Upper lobe of right lung (tissue), 1 donor: ENCODE measurements at places on chromosomes 6 and 20. TPM values are rescaled to one million over a fixed set of nuclear protein-coding genes. Genes with fewer than 3 reads are reported as not detected.

GRCh38 chr20:9280666-9281065 is 211.8 kb downstream of the PLCB4 start:
- H3K4me1 ChIP-seq, result no peaks in the 10 kb centered on the region
- peak overlapping the region; percentile 3 for H3K27ac ChIP-seq
- H3K4me3 ChIP-seq, result no peak overlapping the region

Gene KCNQ5
- total RNA-seq, result 1.3 TPM

- peaks cover 13% of the 10 kb centered on the region for H3K4me1 ChIP-seq
- H3K4me3 ChIP-seq, result peak overlapping the region; percentile 46
- no peaks in the 10 kb centered on the region for H3K36me3 ChIP-seq
Observed at GRCh38 chr6:106360989-106361430, 493 bp downstream of the CRYBG1 start.

DNA sequence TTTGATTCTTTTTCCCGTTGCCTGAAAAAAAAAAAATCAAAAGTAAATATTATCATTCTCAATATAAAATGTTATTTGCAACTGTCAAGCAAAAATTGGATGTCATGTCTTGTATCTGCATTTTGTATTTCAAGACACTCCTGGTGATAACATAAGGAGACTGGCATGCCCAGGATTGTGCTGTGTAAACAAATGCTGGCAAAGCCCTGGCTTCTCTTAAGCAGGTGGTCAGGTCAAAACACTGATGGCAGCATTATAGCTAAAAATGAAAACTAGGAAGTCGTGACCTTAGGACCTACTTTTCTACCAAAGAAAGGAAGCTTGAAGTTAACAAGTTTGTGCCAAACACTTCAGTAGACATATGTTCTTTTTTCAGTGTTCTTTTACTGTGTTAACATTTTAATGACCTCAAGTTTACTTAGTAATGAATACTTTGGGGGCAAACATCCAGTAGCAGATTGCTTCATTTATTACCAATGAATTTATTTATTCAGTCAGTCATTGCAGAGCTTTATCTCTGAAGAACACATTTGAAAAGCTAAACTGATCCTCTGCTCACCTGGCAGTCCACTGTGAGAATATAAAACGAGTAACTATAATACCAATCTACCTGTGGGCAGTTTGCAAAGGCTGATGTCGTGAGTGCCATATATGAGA is 243.1 kb upstream of the FLRT3 start:
- no peaks in the 10 kb centered on the region for H3K27me3 ChIP-seq
- H3K36me3 ChIP-seq, result no peaks in the 10 kb centered on the region
- no peak for DNase-seq
- no peaks in the 10 kb centered on the region for H3K4me1 ChIP-seq
- H3K4me3 ChIP-seq, result no peak overlapping the region

Gene GMPR
- 17.6 TPM for total RNA-seq

- DNase-seq, result no peak
- no peaks in the 10 kb centered on the region for H3K36me3 ChIP-seq
- no peaks in the 10 kb centered on the region for H3K27me3 ChIP-seq
- no peak overlapping the region for H3K27ac ChIP-seq
- H3K4me1 ChIP-seq, result peaks cover 8% of the 10 kb centered on the region
Observed at GRCh38 chr20:1190847-1191246, 6.1 kb upstream of the TMEM74B start.

DNA sequence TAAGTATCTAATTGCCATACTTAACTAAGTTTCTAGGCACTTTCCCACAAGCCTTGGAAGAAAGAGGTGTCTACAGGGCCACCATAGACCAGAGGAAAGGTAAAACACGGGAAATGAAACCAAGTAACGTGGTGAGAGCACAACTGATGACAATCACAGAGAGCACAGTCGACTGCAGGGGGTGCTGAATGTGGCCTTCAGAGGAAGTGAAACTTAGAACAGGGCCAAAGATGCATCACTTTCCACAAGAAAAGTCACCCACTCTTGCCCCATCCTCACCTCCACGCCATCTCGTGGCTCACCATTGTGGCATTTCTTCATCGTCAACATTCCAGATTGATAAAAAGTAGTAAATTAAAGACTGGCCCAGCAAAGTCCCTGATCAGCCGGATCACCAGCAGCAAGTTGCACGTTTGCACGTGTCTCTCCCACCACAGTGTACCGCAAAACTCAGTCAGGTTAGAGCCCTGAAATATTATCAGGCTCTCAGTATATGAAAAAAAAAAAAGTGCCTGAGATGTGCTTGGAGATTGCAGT is 31.4 kb downstream of the HIVEP2 start:
- H3K4me1 ChIP-seq, result no peaks in the 10 kb centered on the region
- no peak overlapping the region for H3K27ac ChIP-seq
- no peaks in the 10 kb centered on the region for H3K36me3 ChIP-seq
- no peak overlapping the region for H3K4me3 ChIP-seq
- peak; percentile 57 for DNase-seq

Gene SLC13A3
- total RNA-seq, result 1.6 TPM

DNA sequence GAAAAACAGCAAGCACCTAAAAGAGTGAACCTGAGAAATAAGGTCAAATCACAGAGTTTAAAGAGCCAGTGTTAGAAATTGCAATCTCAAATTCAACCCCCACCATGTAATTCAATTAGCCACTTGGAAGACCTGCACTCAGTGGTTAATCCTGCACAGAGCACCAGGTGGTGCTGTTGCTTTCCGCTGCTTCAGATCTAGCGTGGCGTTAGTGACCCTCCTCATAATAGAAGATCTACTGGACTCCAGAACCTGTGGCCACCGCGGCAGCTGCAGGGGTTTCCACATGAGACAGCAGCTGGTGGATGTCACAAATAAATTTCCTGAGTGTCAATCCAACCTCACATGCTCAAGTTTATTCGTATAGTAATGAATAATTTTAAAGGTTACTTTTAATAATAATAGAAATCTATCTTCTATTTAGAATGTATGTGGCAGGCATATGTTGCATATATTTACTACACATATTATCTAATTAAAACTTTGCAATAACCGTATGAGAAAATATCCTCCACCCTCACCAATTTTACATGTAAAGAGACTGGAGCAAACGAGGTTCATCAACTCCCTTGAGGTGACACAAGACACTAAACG is 84.4 kb downstream of the SYNE1 start:
- H3K27ac ChIP-seq, result no peak overlapping the region
- H3K27me3 ChIP-seq, result no peaks in the 10 kb centered on the region
- H3K4me1 ChIP-seq, result no peaks in the 10 kb centered on the region
- no peaks in the 10 kb centered on the region for H3K36me3 ChIP-seq
- DNase-seq, result peak; percentile 74

DNA sequence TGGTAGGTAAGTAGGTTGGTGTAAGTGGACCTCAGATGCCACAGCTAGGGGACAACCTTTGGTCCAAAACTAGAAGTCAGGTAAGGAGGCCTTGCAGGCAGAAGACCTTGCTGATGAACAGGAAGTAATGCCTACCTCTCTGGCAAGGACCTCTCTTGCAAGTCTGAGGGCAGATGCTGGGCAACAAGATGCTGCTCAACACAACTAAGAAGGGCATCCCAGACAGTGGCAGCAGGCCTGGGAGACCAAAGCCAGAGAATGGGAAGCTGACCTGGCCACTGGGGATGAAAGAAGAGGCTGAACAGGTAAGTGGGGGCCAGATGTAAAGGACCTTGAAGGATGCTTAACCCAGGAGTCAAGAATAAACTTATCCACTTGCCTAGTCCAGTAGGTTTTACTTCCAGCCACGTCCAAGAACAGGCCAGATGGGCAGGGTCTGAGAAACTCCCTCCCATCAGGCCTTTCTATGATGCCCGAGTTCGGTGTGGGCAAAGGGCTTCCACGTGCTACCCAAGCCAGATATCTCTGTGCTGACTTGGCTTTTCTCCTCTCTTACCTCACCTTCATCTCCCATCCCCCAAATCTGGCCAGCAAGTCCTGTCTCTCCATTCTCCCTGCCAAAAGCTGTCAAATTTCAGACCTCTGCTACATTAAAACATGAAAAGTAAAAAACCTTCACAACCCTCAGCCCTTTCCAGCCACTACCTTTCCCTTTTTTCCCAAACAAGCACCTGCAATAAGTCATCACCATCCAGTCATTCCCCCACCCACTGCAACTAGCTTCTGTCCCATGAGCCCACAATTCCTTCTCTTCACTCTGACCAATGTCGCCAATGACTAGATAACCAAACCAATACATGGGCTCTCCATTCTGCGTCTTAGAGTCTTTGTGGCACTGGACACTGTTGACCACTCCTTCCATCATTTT is 11.5 kb upstream of the PLCG1 start:
- peaks cover 61% of the 10 kb centered on the region for H3K36me3 ChIP-seq
- H3K4me1 ChIP-seq, result no peaks in the 10 kb centered on the region
- DNase-seq, result no peak
- no peak overlapping the region for H3K27ac ChIP-seq

Gene RAET1L
- not detected for total RNA-seq

GRCh38 chr6:76684875-76685274 is 612.4 kb upstream of the IMPG1 start:
- no peaks in the 10 kb centered on the region for H3K4me1 ChIP-seq
- H3K4me3 ChIP-seq, result no peak overlapping the region
- no peaks in the 10 kb centered on the region for H3K27me3 ChIP-seq
- DNase-seq, result no peak
- H3K36me3 ChIP-seq, result no peaks in the 10 kb centered on the region
- H3K27ac ChIP-seq, result no peak overlapping the region

GRCh38 chr20:53411129-53411528 is 182.5 kb downstream of the ZNF217 start:
- DNase-seq, result no peak
- no peak overlapping the region for H3K27ac ChIP-seq
- H3K27me3 ChIP-seq, result no peaks in the 10 kb centered on the region
- no peaks in the 10 kb centered on the region for H3K36me3 ChIP-seq
- no peak overlapping the region for H3K4me3 ChIP-seq
- peaks cover 3% of the 10 kb centered on the region for H3K4me1 ChIP-seq

- H3K36me3 ChIP-seq, result peaks cover 12% of the 10 kb centered on the region
- no peak overlapping the region for H3K27ac ChIP-seq
- no peaks in the 10 kb centered on the region for H3K4me1 ChIP-seq
- no peak overlapping the region for H3K4me3 ChIP-seq
Observed at GRCh38 chr20:37364927-37365272, 19.0 kb downstream of the SRC start.

DNA sequence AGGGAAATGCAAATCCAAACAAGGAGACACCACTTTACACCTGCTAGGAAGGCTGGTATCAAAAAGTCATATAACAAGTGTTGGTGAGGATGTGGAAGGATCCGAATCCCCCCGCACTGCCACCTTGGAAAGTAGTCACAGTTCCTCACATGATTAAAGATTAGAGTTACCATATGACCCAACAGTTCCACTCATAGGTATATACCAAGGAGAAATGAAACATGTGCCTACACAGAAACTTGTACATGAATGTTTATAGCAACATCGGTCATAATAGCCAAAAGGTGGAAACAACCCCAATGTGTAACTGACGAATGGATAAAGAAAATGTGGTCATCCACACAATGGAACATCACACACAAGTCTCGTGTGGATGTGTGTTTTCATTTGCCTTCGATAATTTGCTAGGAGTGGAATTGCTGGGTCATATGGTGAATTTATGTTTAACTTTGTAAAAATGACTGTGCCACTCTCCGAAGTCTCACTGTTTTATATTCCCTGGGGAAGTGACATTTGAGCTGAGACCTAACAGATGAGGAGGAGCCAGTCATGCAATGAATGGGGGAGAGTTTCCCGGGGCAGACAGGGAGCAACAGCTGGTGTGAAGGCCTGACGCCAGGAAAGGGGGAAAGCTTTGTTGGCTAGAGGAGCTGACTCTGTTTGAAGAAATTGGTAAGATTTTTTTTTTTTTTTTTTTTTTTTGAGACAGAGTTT is 125.9 kb upstream of the MLN start:
- H3K36me3 ChIP-seq, result no peaks in the 10 kb centered on the region
- no peak for DNase-seq
- H3K27me3 ChIP-seq, result no peaks in the 10 kb centered on the region
- H3K27ac ChIP-seq, result no peak overlapping the region
- no peaks in the 10 kb centered on the region for H3K4me1 ChIP-seq

DNA sequence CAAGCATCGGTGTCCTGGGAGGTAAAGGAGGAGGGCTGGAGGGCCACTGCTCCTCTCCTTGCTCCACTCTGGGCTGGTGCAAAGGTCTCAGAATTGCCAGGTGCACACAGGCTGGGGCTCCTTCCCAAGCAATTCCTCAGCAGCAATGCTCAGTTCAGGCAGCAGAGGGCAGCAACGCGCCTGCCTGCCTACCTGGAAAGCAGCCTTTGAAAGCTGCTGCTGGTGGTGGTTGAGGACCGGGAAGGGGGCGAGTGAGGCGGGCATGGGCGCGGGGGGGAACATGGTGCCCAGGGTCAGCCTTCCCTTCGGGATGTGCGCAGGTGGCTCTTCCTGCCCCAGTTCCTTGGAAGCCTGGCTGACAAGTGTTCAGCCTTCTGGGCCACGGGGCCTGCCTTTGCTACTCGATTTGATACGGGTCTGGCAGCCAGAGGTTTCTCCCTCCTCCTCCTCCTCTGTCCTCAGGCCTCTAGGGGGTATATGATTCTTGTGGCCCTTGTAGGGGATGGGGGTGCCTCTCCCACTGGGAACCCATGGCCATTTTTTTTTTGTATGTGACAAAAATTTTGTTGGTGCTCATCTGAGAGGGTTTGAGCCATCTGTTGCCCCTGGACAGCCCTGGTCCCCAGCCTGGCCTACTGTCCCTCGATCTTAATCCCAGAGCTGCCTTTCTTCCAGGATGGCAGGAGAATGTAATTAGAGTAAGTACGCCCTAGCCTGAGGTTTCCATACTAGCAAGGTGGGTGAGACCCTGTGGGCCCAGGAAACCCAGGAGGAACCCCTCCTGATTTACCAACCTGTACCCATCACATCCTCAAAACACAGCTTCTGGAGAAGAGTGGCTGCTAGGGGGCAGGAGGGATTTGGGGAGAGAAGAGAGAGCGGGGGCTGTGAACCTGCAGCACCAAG is 20.1 kb downstream of the MRPS18A start:
- no peak overlapping the region for H3K4me3 ChIP-seq
- no peak overlapping the region for H3K27ac ChIP-seq
- DNase-seq, result peak; percentile 89
- peaks cover 17% of the 10 kb centered on the region for H3K36me3 ChIP-seq
- no peaks in the 10 kb centered on the region for H3K27me3 ChIP-seq
- peaks cover 32% of the 10 kb centered on the region for H3K4me1 ChIP-seq

GRCh38 chr6:110538416-110539160 is 62.2 kb upstream of the SLC22A16 start:
- H3K4me3 ChIP-seq, result no peak overlapping the region
- no peak for DNase-seq
- no peaks in the 10 kb centered on the region for H3K36me3 ChIP-seq
- no peak overlapping the region for H3K27ac ChIP-seq
- no peaks in the 10 kb centered on the region for H3K27me3 ChIP-seq
